Stimulated activated CD4-positive, alpha-beta T cell treated with anti-CD3 and anti-CD28 coated beads, TNF-alpha, amount 100 ng/mL, for 24 hours (primary cell): ENCODE measurements at places on chromosomes 12 and 14.

DNA sequence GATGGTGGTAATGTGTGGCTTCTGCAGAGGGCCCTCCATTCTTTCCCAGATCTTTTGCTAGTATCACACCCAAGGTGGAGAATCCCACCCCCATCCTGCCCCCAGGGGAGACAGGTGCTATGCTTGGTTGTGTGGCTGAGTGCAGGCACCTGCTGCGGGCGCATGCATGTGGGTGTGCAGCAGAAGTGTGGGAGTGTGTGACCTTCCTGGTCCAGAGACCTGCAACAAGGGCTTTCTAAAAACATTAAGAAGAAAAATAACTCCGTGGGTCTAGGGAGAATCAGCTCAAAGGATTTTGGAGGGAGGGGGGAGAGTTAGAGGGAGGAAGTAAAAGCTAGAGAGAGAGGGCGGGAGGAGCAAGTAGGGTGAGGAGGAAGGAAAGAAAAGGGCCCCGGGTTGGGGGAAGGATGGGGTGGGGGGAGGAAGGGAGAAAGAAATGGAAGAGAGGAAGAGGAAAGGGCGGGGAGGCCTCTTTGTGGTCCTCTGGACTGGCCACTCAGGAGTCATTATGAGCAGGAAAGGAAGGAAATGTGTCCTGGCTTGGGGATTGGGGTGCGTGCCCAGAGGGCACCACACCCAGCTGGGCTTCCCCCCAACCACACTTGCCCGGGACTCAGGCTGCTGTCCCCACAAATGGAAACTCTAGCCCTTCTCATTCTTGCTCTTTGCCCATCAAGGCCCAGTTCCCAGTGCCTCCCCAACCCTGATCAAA is 3.1 kb upstream of the FIGNL2 start:
- DNase-seq, result no peak

- no peak for DNase-seq
Measured at GRCh38 chr12:112180422-112180821, 55.1 kb downstream of the TRAFD1 start.

- no peak for DNase-seq
Measured at GRCh38 chr12:43069768-43070221, 480.2 kb upstream of the PRICKLE1 start.

- no peak for DNase-seq
Measured at GRCh38 chr12:63869656-63870055, 25.2 kb downstream of the SRGAP1 start.

DNA sequence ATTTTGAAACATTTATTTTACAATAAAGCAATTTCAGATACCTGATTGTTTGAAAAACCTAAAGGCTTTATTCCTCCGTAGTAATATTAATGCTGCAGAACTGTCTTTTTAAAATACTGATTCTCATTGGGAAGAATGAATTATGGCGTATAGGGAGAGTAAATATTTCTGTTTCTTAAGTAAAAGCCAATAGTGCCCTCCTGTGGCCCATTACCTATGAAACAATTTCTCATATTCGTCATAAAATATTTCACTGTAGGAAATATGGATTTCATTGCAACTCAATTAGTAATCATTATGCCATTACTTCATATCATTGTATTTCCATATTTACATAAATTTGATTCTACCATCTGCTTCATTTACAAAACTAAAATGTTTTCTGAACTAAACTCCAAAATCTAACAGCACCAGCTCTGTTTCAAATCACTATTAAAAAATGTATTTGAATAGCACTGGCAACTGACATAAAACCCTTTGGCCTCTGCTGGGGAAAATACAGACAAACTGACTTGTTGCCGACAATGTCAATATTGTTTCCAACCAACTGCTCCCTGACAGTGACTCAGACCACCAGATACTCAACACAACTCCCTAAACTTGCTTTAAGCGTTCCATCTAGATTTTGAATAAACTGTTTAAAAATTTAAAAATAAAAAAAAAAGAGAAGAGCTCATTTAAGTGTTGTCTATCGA is 290.3 kb downstream of the NAV3 start:
- DNase-seq, result no peak

- no peak for DNase-seq
Measured at GRCh38 chr14:95204705-95205104, 47.4 kb upstream of the DICER1 start.

DNA sequence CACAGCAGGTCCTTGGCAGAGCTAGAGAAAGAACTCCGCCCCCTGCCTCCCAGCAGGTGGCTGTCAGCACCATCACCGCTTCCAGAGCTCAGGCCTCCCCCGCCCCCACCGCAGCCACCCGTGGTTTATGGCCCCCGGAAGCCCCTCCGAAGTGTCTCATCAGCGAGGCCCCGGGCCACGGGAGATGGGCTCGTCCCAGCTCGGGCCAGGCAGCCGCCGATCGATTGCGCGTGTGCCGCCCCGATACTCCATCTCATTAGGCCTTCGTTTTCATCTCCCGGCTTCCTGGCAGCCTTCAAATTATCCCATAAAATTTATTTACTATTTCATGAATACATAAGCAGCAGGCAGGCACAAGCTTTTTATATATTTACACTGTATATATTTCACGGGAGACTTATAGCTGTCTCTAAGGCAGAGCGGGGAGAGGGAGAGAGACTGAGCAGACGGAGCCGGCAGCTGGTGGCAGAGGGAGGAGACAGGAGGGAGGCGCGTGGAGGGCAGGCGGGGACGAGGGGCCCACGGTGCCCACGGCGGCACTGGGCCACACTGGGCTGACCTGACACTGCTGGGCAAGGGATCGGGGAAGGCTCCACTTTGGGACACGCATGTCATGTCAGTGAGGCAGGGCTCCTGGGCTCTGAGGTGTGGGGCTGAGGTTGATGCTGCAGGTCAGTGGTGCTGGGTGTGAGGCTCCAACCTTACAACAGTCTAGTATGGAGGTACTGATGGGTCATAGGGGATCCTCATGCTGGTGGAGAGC is 241.2 kb downstream of the RBM19 start:
- DNase-seq, result no peak

GRCh38 chr14:56554301-56554700 is 25.3 kb upstream of the TMEM260 start:
- no peak for DNase-seq

DNA sequence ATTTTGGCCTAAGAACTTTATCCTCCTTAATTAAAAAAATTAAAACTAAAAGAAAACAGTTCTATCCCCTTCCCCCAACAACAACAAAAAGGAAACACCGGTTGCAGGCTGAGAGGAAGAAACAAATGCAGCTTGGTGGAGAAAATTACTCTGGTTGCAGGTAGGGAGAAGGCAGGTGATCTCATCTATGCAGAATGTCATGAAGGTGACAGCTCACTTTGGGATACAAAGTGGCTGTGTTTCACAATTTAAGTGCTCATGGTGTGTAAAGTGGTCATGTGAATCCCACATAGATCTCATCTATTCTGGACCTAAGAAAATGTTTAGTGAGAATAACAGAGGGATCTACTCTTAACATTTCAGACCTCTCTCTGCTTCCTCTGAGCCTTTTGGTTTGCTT is 219.7 kb upstream of the PKP2 start:
- no peak for DNase-seq

- DNase-seq, result no peak
Measured at GRCh38 chr12:124194264-124194892, 100.5 kb upstream of the RFLNA start.

DNA sequence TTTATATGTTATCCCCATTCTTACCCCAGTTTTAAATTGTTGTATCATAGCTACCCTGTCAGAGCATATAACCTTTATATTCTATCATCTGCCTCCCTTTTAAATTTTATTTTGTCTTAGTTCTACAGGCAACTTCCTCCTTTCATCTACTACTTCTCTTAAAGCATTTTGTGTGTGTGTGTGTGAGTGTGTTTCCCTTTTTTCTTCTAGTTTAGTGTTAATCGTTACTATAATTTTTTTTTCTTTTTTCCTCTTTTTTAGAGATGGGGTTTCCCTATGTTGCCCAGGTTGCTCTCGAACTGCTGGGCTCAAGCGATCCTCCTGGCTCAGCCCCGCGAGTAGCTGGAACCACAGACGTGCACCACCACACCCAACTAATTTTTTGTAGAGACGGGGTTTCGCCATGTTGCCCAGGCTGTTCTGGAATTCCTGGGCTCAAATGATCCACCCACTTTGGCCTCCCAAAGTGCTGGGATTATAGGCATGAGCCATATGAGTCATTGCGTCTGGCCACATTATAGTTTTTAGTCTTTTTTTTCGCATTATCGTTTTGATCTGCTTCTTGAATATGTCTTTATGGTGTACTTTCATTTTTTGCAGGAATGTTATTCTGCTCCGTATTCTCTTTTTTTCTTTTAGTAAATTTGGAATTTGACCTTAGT is 33.1 kb upstream of the FBXO34 start:
- no peak for DNase-seq

DNA sequence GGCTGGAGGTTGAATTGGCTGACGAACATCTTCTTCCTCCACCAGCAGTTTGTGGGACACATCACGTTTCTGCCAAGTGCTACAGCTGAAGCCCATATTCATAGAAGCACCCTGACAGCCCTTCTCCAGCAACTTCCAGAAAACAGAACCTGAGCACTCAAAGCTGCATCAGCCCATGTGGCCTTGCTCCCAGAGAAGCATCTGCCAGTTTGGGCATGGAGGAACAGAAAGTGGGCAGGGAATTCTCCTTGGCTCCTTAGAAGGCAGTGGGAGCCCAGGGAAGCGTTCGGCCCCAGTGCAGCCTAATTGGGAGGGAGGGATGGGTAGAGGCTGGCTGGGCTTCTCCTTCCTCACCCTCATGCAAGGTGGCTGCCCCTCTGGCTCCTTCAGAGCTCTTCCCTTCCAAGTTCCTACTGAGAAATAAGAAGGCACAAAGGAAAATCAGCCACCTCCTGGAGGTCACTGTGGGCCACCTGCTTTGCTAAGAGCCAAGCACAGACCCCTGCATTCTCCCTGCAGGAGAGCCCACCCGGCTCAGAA is 4.1 kb upstream of the NGB start:
- no peak for DNase-seq

GRCh38 chr12:76080017-76080728 is 4.3 kb downstream of the NAP1L1 start:
- DNase-seq, result no peak

- DNase-seq, result no peak
Measured at GRCh38 chr12:25320123-25321006, 69.6 kb upstream of the KRAS start.

- DNase-seq, result peak; percentile 30
Measured at GRCh38 chr12:52243856-52244614, 11.0 kb downstream of the KRT7 start.

- DNase-seq, result no peak
Measured at GRCh38 chr14:88154926-88155325, 150.0 kb downstream of the GPR65 start.

GRCh38 chr14:37903343-37904191 is 304.1 kb upstream of the SSTR1 start:
- DNase-seq, result no peak

DNA sequence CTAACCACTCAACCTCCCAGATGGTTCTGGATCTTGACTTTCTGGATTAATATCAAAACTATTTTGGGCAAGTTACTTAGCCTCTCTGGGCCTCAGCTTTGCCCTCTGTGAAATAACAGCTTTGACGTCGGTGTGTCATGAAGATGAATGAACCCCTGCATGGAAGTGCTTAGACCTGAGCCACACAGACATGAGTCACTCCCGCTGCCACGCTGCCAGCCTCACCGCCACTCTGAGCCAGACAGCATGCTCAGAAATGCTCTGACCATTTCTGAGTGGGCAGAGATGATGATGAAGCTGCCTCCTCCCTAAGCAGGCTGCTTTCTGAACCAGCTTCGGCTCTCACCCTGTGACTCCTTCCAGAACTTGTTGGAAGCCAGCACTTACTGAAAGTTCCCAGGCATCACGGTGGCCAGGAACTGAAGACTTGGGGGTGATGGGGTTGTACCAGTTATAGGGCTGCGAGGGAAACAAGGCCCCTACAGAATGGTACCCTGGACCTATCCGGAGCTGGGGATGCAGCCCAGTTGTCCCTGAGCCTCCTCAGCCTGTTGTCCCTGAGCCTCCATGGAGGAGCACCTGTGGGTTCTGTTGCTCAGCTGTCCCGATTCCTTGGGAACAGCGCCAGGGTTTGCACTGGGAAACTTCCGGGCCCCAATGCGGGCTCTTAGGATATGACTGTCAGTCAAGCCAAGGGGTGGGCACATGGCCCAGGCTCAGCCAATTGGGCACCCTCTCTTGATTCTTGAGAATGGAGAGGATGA is 2.0 kb upstream of the CCDC197 start:
- DNase-seq, result peak; percentile 32

DNA sequence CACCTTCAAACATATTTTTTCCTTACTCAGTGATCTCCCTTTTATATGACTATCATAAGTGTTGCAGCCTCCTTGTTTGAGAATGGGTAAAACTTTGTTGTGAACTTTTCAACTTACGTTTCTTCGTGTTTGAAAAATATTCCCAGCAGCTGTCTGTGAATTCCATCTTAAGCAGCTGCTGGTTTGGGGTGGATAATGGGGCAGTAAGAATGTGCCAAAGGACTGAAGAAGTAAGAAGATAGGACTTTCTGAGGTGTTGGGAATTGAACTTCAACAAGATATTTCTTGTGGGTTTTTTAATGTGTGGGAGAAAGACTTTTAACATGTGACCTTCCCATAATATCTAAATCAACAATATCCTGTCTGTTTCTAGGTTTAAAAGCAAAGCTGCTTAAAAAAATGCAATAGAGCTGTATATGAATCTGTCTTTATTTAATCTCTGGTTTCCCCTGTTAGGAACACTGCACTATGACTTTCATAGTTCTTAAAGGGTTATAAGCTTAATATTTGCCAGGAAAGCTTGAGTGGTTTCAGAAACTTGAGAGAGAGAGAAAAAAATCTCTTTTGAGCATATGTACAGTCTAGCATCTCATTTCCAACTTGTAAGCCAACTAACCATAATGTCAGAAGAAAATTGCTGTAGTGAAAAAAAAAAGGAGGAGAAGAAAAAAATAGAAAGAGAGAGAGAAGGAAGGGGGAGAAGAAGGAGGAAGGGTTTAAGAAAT is 1659.2 kb upstream of the FLRT2 start:
- DNase-seq, result no peak

GRCh38 chr12:6735448-6736191 is 11.8 kb downstream of the COPS7A start:
- no peak for DNase-seq

DNA sequence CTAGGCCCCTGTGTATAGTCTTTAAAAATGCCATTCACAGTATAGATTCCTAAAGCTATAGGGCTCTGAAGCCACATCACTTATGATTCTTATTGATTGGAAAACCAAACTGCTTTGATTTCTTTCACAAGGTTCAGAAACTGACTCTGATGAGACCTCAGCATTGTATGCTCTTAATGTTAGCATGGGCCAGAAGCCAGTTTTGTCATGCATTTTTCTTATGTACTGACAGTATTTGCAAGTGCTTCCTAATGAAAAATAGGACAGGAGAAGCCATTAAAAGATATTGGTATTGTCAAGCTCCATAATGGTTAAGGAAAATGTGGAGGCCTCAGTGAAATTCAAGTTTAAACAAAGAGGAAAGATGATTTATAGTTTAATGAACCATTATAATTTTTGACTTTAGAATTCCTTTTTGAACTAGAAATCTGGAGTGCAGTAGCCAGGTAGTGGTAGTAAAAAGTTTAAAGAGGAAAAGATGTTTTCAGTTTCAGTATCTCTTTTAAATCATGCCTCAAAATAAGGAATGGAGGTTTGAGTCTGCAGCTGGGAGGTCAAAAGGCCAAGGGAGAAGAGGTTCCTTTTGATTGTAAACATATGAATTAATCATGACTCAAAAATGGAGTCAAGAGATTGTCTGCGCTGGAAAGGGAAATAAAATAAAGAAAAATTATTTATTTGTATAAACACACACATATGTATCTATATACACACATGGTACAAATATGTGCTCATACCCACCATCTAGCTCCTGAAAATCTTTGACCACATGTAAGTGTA is 388.1 kb upstream of the PRICKLE1 start:
- DNase-seq, result no peak

- DNase-seq, result no peak
Measured at GRCh38 chr14:33584697-33585096, 366.2 kb downstream of the EGLN3 start.
